ENCODE measurements at places on chromosomes 1 and 21.

GRCh38 chr1:159436469-159436868 lies 3.1 kb upstream of the OR10J1 start:
- no peak for DNase-seq

DNA sequence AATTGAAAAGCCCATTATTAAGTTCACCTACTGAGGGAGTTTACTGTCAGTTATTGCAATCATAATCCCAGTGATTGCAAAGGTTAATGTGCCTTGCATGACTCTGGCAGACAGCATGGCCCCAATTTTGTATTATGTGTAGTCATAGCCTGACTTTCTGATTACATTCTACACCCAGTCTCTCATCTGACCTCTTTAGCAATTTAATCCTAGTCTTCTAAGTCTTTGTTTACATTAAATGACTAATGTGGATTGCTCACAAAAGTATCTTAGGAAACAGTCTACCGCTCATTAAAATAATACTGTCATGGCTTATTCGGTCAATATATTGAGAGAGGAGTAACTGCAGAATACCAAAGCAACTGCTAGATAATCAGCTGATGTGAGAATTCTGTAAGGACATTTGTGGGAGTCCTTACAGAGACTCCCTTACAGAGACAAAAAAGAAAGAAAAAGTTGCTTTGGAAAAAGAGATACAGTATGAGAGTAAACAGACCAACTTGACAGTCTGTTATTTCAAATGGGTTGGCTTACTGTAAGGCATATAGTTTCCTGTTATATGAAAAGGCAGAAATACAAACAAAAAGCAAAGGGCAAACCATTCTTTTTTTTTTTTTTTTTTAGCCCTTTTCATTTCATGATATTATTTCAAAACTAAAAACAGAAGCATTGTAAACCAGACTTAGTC lies 42.8 kb downstream of the SMG7 start:
- no peak for DNase-seq

DNA sequence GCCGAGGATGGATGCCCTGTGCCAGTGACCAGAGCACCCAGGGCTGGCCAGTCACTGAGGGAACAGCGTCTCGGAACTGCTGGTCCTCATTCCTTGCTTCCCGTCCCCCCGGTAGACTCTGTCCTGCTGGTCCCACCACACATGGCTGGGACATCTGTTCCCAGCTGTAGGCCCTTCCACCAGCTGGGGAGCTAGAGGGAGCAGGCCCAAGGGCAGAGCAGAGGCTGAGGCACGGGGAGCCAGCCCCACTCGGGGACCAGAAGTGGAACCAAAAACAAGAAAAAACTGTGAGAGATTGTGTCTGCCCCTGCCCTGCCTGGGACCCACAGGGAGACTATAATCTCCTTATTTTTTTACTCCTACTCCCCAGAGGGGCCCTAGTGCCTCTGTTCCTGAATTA lies 23.8 kb downstream of the ATP8B2 start:
- DNase-seq: no peak

GRCh38 chr1:153929426-153929825 lies 6.7 kb upstream of the GATAD2B start:
- DNase-seq: no peak

GRCh38 chr1:110280804-110281203 lies 58.4 kb upstream of the RBM15 start:
- no peak for DNase-seq

- DNase-seq: no peak
These were observed 772 bp downstream of the ADAM15 start for GRCh38 chr1:155051777-155052398.

- no peak for DNase-seq
These were observed 3.6 kb downstream of the ECM1 start for GRCh38 chr1:150511551-150511950.

- no peak for DNase-seq
These were observed 1069.6 kb upstream of the B3GALT2 start for GRCh38 chr1:194256010-194256409.

DNA sequence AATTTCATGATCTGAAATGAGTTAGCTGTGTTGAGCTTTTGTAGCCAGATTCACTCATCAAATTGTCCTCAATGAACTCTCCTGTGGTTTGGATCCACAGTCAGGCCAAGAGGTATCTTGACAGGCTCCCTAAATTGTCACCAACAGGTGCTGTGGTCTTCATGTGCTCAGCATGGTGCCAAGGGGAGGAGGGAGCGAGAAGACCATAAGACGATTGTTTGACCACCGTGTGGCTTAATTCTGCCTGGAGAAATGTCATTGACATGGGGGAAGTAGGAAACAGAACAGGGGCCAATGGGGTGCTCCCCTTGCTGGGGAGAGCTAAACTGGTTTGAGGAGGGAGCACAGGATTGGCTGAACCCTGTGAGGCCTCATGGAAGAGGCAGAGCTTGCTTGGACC lies 219.3 kb downstream of the KCNJ6 start:
- DNase-seq: no peak

GRCh38 chr1:172821609-172822274 lies 162.8 kb downstream of the FASLG start:
- DNase-seq: no peak

DNA sequence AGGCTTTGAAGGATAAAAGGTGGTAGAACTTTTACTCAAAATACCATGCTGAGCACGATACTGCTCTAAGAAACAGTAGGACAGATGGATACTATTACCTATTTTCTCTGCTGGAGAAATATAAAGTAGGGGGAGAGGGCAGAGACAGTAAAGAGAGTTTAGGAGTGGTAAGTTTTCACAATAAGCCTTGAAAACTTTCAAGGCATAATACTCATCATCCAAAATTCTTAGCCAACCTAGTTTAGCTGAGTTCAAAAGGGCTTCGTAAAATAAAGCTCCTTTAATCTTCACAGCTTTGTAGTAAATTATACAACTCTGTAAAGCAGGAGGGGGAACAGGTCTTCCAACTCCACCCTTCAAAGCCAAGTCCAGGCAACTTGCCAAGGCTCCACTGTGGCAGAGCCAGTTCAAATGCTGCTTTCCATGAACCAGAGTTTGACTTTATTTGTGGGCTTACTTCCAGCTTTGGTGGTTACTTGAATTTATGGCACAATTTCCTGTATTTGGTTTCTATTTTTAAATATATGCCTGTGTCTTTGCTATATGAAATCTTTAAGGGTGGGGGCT lies 15.5 kb downstream of the TEX38 start:
- no peak for DNase-seq

DNA sequence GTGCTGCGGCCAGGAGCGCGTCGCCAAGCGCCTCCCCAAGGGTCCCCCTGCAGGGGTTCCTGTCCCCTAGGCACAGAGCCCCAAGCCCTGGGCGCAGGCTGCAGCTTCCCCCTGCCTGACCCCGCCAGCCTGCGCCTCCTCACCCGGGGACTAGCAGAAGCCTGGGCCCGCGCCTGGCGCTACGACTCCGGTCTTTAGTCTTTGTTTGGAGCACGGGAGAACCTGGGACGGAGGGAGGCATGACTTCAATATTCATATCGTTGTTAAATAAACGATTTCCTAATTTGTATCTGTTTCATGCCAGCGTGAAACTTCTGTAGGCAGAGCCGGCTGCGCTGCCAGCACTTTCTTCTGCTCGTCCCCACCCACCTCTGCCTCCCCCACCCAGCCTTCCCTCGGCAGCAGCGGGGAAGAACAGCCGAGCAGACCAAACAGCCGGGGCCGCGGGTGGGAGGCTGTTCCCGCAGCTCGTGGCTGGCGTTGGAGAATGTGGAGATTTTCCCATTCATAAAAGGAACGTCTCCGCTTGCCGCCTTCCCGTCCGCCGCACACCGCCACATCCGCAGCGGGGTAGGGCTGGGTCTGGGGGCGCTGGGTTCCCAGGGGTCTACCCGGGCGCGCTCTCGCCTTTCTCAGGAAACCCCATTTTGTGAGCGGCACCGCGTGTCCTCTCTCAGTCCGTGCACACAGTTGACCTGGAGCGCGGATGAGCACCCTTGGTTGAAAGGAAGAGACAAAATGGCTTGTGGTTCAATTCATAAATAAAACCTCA lies 777 bp upstream of the TRIM67 start:
- peak; percentile 9 for DNase-seq

- no peak for DNase-seq
These were observed 71.9 kb downstream of the ST3GAL3 start for GRCh38 chr1:43779266-43779665.

GRCh38 chr1:241462391-241462790 lies 57.2 kb downstream of the FH start:
- DNase-seq: no peak

GRCh38 chr1:9368356-9368755 lies 75.7 kb downstream of the SPSB1 start:
- DNase-seq: no peak

DNA sequence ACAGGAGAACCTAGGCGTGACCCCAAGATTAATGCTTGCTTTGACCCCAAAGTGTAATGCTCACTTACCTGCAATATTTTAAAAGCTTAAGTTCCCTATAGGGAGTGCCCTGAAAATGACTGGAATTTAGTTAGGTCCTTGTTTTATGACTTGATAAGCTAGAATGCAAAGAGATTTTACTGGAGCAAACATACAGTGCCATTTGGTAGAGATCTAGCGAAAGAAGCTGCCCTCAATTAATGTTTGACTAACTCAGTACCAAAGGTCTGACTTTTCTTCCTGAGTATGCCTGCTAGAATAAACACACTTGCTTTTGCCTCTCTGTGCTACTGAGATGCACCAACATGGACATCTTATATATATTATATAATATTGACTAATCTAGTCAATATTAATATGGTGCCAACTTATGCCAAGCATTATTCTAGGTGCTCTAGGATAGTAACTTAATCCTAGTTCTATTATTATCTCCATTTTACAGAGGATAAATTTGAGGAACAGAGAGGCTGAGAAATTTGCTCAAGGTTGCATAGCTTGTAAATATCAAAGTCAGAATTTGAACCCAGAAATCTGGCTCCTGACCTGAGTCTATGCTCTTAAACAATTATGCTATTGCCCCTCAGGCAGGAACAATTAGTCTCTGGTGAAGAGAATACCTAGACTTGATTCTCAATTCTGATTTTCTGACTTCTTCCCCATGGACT lies 18.2 kb downstream of the S100A10 start:
- no peak for DNase-seq

- DNase-seq: no peak
These were observed 13.9 kb downstream of the RC3H1 start for GRCh38 chr1:174008269-174008668.

DNA sequence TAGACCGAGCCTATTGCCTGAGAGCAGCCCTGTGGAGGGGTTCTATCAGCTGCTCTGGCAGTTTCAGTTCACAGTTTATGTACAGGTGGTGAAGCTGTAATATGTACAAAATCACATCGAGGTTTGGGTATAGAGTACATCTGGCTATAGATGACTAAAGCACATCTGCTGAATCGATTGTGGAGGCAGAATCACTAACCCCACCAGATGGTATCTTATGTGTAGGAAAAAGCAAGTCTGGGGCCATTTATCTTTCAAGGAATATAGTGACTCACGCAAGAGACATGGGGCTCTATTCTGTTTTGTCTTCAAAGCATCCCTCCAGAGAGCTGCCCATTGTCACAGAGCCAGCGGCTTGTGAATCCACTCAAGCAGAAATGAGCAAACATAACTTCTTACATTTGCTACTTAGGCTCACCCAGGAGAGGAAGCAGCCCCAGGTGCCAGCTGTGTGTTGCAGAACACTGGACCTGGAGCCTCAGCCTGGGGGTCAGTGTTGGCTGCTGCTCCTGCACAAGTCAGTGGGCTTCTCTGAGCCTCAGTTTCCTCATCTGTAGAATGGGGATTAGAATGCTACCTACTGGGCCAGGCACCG lies 21.3 kb downstream of the MIIP start:
- no peak for DNase-seq

GRCh38 chr1:89260042-89260441 lies 12.6 kb downstream of the GBP5 start:
- DNase-seq: no peak

- DNase-seq: no peak
These were observed 38.6 kb upstream of the TSPEAR start for GRCh38 chr21:44749759-44750674.

- DNase-seq: no peak
These were observed 28.8 kb upstream of the TMPRSS2 start for GRCh38 chr21:41536827-41537103.

GRCh38 chr1:158685085-158685484 lies 1.4 kb downstream of the SPTA1 start:
- DNase-seq: no peak

GRCh38 chr21:32114419-32115035 lies 164.3 kb downstream of the MIS18A start:
- no peak for DNase-seq

DNA sequence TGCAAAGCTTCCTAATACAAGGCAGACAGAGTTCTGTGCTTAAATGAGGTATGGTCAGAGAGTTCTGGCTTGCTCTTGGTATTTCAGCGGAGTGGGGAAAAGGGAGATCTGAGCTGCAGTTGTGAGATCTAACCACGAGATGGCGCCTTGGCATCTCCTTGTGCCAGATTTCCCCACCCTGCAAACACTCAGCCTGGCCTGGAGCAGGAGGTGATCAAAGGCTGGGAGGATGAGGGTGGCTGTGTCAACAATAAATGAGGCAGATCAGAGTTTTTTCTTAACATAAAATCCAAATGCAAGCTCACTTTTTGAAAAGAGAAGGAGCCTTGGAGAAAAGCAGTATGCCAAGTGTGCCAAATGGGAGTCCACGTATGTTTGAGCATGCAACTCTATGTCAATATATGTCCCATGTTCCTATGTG lies 4.1 kb upstream of the TFAP2E start:
- DNase-seq: peak; percentile 72

DNA sequence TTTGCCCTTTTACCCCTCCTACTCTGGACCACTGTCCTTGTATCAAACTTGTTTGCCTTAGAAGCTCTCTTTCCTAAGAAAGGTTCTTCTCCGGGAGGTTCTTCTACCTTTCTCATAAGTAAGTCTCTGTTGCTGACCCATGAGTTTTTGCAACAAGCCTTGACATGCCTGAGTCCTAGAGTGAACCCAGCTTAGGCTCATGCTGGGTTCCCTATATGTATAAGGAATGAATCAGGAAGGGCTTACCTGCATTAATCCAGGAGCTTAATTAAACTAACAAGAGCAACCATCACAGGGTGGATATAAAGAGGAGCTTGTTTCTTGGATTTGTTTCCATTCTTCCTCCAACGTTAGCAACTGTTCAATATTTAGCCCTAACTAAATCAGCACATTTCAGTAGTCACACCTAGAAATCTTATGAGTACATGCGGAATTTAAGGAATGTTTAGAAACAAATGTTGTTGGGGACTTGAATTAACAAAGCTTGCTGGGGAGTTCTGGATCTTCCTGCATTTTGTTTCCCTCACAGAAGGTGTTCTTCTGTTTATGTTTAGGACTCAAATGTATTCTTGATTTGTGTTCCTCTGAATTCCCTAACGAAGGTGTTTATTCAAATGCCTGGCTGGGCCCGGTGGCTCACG lies 64.3 kb upstream of the RAB3GAP2 start:
- no peak for DNase-seq

DNA sequence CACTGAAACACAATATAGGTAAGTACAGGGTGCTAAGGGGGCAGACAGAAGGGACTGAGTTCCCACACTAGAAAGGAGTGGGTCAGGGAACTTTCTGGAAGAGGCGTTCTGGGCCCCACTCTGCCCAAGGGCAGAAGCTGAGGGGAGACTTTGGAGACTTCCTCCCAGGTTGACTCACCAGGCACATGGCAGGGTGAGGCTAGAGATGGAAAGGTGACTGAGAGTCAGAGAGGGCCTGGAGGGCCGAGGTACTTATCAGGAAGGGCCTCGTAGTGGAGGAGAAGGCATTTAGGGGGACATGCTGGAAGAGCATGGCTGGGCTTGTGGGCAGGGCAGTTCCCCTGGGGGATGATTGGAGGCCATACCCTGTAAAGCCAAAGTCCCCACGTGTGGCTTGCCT lies 159.9 kb upstream of the JUN start:
- no peak for DNase-seq
